IPS DF 6.9 (cell line): ENCODE measurements at places on chromosomes 2 and 18.

GRCh38 chr2:191552066-191552465 lies 125.9 kb upstream of the NABP1 start:
- no peak for DNase-seq

GRCh38 chr2:19947184-19947940 lies 42.5 kb downstream of the WDR35 start:
- DNase-seq, result no peak

- DNase-seq, result peak; percentile 98
Observed at GRCh38 chr18:48959921-48960920, 9.5 kb upstream of the SMAD7 start.

- no peak for DNase-seq
Observed at GRCh38 chr2:182038576-182038975, 52.9 kb downstream of the PPP1R1C start.

DNA sequence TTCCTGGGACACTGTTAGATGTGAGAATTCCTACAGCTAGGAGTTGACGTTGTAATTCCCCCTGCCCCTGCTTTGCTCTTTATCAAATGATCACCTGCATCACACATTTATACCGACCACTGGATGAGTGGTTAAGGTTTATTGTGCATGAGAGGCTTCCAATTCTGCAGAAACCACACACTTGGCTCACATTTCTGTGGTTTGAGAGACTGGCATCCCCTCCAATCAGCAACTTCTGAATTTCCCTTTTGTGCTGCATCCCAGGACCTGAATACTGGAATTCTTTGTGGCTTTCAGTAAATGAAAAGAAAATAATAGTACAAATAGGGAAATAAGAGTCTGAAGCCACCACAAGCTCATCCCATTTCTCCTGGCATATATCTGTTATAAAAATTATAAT lies 628.7 kb upstream of the PIK3C3 start:
- no peak for DNase-seq

GRCh38 chr2:10402653-10403215 lies 45.4 kb downstream of the ODC1 start:
- no peak for DNase-seq

- DNase-seq, result no peak
Observed at GRCh38 chr18:44968336-44968735, 287.6 kb downstream of the SETBP1 start.

DNA sequence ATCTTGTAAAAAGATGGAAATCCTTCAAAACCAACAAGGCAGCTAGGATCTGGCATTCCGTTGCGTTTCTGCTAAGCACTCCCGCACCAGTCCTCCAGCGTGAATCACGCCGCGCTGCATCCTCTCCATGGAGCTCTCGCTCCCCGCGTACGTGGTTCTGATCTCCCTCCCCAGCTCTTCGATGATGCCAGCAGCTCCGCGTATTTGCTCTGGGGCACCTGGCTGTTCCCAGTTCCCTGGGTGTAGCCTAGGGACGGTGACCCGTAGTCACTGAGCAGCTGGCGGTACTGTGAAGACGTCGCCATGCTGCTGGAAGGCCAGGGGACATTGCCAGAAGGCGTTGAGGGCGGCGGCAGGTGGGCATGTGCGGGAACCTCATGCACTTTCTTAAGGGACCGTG lies 407.5 kb downstream of the RNF144A start:
- DNase-seq, result no peak

GRCh38 chr2:86275384-86275799 lies 62.0 kb downstream of the REEP1 start:
- DNase-seq, result no peak

DNA sequence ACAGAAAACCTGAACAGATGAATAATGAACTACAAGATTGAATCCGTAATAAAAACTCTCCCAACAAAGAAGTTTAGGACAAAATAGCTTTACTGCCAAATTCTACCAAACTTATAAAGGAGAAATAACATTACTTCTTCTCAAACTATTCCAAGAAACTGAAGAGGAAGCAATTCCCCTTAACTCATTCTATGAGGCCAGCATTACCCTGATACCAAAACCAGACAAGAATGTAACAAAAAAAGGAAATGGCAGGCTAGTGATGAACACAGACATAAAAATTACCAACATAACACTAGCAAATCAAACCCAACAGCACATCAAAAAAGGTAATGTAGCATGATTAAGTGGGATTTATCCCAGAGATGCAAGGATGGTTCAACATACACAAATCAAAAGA lies 213.7 kb upstream of the FOSL2 start:
- DNase-seq, result no peak
